ENCODE measurements at places on chromosomes 3 and 15.

DNA sequence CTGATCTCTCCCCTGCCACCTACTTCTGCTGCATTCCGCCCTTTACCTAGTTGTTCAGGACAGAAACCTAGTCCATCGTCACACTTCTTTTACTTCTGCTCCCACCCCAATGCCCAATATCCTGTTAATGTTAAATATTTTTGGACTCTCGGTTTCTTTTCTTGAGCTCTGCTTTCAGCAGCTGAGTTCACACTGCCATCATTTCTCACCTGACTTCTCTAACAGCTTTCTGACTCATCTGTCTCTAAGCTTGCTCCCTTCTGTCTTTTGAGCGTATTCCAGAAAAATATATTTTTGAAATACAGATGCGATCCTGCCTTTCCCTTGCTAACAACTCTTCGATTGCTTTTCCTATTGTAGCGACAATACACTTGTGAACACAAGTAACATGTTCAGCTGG is 183.4 kb downstream of the KLHL25 start:
- no peak for DNase-seq

GRCh38 chr15:65837301-65838294 is 31.7 kb upstream of the RAB11A start:
- DNase-seq = peak; percentile 38

GRCh38 chr3:4950351-4950784 is 28.9 kb upstream of the BHLHE40 start:
- no peak for DNase-seq

GRCh38 chr15:62901087-62901486 is 141.5 kb upstream of the TPM1 start:
- no peak for DNase-seq

- DNase-seq = no peak
These were observed 250.9 kb upstream of the TPM1 start for GRCh38 chr15:62791694-62792093.

- no peak for DNase-seq
These were observed 55.5 kb downstream of the RGMA start for GRCh38 chr15:93033434-93034045.

Data from erythroblast (primary cell).